D721Med (cell line): ENCODE measurements at places on chromosomes 16 and 17.

DNA sequence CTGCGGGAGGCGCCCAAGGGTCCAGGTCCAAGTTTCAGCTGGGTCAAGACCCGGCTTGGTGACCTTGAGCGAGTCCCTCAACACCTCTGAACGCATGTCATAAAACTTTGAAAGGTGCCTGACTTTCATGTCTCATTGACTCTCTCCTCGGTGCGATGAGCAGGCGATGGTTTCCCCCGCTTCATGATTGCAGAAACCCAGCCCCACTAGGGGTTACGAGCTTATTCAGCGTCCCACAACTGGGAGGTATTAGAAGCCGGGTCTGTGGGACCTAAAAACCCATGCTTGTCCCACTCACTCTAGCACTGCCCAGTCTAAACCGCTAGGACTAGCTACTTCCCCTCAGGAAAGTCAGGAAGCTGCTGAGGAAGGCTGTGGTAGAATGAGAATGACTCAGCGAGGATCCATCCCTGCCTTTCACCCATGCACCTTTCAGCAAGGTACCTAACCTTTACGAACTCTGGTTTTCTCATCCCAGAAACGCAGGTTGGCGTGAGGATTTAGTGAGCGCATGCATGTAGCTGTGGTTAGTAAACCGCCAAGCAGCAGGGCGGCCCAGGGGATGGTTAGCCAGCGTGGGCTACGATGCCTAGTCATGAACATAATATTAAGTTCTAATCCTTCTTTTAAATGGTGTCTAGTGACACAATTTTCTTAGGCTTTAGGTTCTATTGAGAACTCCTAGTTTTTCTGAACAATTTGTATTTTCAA, 26.2 kb upstream of the RFFL start:
- DNase-seq, result no peak

- no peak for DNase-seq
Measured at GRCh38 chr17:81179861-81180260, 13.8 kb upstream of the AATK start.

- no peak for DNase-seq
Measured at GRCh38 chr17:39484178-39484577, 22.9 kb downstream of the CDK12 start.

DNA sequence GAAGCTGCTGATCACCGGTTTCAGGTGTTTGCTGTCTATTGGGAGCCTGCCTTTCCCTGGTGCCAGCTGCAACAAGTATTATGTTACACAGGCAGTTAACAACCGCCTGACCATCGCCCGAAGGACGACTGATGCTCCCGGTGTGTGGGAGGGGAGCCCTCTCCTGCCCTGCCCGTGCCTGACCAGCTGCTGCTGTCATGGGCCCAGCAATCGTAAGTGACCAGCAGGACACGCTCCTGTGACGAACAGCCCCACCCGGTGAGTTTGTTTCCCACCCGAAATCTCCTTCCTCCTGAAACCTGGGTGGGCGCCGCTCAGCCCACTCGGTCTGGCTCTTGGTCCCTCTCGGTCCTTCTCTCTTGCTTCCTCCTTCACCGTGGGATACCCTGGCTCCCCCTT, 17.9 kb upstream of the UBE2I start:
- no peak for DNase-seq

GRCh38 chr16:87780385-87780989, 14.7 kb upstream of the KLHDC4 start:
- DNase-seq, result no peak

- DNase-seq, result no peak
Measured at GRCh38 chr16:69225121-69225520, 38.2 kb downstream of the SNTB2 start.

- no peak for DNase-seq
Measured at GRCh38 chr16:15533386-15533785, 99.0 kb downstream of the BMERB1 start.

DNA sequence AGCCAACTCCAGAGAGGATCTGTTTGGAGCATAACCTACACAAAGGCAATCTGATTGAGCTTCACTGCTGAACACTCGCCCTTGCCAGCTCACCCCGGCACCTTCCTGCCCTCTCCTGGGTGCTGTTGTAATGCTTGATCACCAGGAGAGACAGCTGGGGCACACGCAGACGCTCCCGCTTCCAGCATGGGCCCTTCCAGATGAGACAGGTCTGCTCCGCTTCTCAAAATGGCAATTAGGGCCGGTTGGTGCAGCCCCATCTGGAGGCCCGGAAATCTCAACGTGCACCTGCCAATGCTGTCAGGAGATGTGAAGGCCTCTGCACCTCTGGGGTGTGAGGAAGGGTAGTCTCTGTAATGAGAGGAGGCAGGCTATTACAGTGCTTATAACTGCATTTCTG, 206.1 kb downstream of the ABCC12 start:
- no peak for DNase-seq

- peak; percentile 11 for DNase-seq
Measured at GRCh38 chr17:75011401-75012095, 922 bp upstream of the MRPL58 start.

GRCh38 chr16:57549730-57550129, 7.3 kb downstream of the ADGRG5 start:
- no peak for DNase-seq

- peak; percentile 97 for DNase-seq
Measured at GRCh38 chr16:65745-66144, 6.7 kb downstream of the RHBDF1 start.

GRCh38 chr17:39224778-39225307, 902 bp downstream of the STAC2 start:
- DNase-seq, result no peak

DNA sequence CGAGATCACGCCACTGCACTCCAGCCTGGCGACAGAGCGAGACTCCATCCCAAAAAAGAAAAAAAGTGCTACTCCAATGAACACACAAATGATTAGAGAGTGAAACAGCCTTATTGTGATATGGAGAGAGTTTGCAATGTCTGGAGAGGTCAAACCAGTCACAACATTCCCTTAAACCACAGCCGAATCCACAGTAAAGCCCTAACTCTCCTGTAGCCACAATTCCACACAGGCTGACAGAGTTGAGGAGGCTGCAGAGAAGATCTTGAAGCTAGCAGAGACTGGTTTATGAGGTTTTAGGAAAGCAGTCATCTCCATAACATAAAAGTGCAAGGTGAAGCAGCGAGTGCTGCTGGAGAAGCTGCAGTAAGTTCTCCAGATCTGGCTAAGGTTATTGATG, 6.7 kb downstream of the RNF213 start:
- DNase-seq, result no peak

GRCh38 chr16:19808061-19808641, 76.5 kb downstream of the GPRC5B start:
- no peak for DNase-seq

- no peak for DNase-seq
Measured at GRCh38 chr17:73939806-73940205, 263.7 kb upstream of the RPL38 start.

DNA sequence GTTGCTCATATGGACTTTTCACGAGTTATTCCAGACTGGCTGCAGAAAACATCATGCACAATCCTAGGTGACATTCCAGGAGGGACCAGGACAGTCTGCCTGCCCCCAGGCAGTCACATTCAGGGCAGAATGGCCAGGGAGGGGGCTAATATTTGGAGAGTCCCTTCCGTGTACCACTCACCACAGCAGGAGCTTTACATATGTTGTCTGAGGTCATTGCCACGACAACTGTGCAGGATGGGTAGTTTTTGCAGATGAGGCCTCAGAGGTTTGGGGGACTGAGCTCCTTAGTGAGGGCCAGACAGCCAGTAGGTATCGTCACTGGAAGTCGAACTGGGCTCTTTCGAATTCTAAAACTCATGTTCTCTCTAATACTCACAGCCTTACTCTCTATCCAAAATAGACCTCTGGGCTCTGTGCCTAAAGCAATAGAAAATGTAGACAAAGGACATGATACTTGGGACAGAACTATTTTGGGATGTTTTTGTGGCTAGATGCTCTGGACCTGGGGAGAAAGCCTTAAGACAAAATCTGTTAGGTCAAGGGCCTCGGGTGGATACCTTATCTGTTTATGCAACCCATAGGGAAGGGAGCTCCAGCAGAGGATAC, 338.5 kb downstream of the MAF start:
- no peak for DNase-seq

DNA sequence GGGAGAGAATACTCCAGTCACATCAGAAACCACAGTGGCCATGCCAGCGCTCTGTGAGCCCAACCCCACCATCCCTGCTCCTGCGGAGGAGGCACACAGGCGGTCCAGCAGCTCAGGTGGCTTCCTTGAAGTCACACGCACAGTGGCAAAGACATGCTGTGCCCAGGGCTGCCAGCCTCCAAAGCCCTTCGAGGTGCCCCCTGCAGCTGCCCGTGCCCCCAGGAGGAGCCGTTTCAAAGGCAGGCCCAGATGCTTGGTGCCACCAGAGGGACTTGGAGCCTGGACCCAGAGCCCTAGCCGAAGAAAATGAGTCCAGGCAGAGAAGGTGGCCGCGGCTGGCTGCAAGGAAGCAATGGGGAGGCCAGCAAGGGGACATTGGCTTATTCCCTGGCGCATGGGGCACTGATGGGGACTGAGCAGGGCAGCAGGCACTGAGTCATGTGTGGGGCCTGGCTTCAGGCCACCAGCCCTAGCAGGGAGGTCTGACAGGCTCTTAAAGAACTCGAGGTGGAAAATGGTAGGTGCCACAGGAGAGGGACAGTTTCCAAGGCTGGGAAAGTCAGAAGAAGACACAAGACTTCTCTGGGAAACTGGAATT, 17.2 kb upstream of the CACNG1 start:
- DNase-seq, result no peak

DNA sequence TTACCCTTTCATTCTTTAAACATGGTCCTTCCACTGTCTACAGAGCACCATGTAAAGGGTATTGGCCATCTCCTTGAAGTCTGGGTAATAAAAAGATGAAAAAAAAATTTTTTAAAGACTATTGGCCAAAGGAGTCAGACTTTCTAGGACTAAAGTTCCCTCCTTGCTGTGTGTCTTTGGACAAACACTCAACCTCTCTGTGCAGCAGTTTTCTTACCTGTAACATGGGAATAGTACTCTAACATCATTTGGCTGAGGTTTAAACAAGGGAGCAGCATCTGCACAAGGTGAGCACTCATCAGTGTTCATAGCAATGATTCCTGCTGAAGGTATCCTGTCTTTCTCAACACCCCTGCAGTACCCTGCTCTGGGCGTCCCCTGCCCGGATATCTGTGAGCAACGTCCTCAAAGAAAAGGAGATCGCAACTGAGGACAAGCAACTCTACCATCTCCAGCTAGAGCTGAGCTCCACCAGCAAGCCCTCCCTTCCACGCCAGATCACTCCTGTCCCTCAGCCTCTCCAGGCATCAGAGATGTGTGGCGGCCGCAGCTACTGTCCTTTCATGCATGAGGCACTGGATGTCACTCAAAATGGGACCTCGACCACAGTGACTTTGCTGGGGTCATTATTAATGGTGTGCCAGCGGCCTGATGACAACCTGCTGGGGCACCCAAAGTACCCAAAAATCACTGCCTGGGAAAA, 29.5 kb upstream of the RPH3AL start:
- DNase-seq, result no peak

- no peak for DNase-seq
Measured at GRCh38 chr17:36943250-36944191, 5.2 kb upstream of the AATF start.

DNA sequence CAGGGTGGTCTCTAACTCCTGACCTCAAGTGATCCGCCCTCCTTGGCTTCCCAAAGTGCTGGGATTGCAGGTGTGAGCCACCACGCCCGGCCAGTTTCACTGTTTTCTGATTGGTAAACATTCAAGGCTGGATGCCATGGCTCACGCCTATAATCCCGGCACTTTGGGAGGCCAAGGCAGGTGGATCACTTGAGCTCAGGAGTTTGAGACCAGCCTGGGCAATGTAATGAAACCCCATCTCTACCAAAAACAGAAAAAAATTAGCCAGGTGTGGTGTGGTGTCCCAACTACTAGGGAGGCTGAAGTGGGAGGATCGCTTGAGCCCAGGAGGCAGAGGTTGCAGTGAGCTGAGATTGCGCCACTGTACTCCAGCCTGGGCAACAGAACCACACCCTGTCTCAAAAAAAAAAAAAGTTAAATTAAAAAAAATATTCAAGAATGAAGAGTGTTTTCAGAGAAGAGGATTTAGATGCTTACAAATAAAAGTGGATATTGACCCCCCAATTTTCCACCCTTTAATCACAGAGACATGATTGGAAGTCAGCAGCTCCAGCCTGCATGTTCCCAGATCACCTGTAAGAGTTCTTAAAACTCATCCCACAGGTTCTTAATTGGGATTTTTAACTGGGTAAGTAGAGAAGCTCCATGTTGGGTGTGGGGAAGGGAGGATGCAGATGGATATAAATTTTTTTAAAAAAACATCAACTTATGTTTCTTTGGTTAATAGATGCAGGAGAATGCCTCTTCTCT, 23.8 kb downstream of the HLF start:
- no peak for DNase-seq

GRCh38 chr16:56493126-56493525, 26.7 kb downstream of the BBS2 start:
- DNase-seq, result no peak

- DNase-seq, result no peak
Measured at GRCh38 chr17:51372345-51373004, 112.1 kb downstream of the UTP18 start.

- peak; percentile 76 for DNase-seq
Measured at GRCh38 chr17:63442549-63443035, 3.5 kb downstream of the CYB561 start.

GRCh38 chr17:37547986-37548385, 58.3 kb downstream of the DUSP14 start:
- DNase-seq, result no peak

DNA sequence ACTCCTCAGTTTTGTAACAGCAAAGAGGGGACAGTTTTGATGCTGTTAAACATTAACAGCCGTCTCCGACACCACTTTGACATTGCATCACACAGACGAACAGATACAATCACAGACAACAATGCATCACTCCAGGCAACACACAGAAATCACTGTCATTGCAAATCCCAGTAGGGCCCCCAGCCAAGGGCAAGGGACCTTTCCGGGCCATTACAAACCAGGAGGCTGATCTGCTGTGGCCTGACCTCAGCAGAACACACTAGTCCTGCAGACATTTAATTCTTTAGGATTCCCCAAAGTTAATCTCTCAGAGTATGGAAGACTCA, 136.2 kb upstream of the RCVRN start:
- DNase-seq, result no peak

- DNase-seq, result no peak
Measured at GRCh38 chr16:82999711-83000110, 372.9 kb downstream of the CDH13 start.

DNA sequence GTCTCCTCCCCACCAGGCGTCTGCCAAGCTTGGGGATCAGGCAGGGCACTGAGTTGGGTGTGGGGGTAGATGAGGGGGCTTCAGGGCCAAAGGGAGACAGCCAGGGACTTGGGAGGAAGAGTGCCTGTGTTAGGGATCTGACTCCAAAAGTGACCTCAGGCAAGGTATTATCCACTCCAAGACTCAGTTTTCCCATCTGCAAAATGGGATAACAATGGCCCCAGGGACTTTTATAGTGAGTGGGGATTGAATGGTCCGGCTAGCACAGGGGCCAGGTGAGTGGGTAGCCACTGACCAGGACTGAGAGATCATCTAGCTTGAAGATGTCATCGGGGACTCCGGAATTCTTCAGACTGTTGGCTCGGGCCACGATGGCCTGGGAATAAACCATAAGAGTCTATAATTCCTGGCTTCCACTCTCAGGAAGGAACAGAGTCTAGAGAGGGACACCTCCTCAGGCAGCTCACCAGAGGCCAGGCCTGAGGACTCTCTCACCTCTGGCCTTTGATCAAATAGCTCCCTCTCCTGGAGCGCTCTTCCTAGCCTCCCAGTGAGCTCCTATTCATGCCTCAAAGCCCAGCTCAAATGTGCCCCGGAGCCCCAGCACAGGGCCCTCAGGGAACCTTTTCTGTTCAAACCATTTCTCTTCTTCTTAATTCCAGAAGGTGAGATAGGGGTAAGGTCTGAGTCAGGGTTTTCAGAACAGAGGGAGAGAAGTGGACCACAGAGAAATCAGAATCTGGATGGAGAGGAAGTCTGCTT, 3.5 kb downstream of the FLII start:
- no peak for DNase-seq
